Vagina (tissue), 2 donors: ENCODE measurements at places on chromosomes 4 and X.

- DNase-seq, result no peak
Measured at GRCh38 chr4:172794307-172794703, 374.3 kb upstream of the GALNT7 start.

GRCh38 chr4:68074397-68074796 is 55.3 kb downstream of the TMPRSS11F start:
- no peak for DNase-seq

DNA sequence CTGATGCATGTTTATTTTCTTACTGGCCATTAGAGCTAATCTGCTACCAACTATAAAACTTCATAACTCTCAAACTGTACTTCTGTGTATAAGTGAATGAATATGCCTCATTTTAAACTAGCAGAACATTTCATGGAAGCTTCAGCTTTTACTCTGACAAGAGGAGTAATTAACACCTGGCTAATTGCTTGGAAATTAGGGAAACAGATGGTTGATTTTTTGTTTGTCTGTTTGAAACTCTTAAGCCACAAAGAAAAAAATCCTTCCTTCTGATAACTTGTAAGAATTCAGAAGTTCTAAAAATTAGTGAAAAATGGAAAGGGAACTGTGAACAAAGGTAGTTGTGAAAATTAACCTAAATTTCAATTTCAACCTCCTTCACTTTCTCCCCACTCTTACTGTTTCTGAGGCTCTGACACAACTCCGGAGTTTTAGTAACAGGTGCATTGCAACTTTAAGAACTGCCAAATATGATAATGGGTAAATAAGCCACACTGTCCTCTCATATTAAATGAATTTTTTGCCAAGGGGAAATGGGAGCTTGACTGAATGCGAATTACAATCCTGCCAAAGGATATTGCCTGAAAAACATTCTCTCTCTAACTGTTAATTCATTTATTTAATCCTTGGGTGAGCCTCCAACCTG is 1.0 kb downstream of the EGF start:
- no peak for DNase-seq

DNA sequence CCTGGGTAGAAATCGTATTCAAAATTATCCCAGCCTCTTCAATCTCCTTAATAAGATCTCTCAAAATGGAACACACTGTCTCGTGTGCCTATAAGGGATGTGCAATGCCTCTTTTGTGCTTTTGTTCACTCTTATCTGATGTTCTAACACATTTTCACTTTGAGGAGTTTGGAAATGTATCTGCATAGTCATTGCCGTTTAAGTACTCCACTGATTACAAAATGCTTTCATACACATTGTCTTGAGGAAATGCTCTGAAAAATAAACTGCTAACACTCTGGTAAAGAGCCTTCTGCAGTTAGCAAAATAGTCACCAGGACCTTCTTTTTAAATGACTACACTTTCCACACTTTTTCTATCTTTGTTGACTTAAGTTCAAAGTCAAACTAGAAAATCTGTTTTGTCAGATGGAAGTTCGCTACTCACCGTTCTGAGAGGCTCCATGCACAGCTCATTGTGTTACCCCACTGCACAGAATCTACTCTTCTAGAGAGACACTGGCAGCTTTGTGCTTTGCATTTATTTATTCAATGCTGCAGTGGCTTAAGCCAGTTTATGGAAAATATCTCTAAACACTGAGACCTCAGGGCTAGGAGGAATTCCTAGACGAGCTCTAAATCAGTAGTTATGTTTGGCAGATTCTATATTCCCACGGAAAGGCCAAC is 159.0 kb downstream of the CHIC2 start:
- no peak for DNase-seq

DNA sequence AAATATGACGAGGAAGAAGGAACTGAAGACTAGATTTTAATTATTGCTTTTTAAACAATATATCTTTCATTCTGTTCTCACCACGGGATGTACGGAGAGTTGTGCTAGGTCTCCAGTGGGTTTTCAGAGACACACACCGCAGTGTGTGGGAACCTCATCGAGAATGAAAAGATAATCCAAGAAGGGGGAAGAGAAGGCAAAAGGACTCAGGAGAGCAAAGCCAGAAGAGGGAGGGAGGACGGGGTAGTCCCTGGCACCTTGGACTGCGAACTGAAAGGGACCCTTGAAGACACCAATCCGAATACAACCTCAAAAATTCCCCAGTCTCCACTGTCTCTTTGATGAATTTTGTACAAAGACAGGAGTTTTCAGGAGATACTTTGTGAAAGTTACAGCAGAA is 932 bp upstream of the LEF1 start:
- DNase-seq, result no peak

DNA sequence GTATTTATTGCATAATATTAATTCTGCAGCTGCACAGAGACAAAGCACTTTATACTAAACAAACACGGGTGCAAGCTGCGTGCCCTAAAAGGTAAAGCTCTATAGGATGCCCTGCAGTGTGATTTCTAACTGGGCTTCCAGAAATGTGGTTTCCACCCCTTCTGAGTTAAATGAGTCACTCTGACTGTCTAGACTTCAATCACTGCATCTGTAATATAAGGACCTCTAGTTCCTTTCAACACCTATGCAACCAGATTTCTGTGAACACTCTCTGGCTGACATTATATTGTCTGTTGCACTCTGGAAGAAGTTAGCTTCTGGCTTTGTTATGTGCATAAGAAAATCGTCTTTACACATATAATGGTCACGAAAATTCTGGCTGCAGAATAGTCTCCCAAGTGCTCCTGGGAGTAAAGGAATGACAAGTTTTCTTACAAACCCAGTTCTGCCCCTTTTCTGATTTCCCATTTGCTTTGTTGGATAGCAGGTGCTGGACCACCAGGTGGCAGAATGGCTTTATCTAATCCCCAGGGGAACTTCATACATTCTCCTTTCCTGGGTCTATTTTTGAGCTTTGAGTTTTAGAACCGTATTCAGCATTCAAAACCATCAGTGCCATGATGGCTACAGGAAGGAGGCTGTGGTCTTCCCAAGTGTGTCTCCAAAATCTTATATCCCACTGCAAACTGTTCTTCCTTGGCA is 842.2 kb downstream of the STIM2 start:
- DNase-seq, result no peak
